Smooth muscle cell of bladder (primary cell): ENCODE measurements at places on chromosomes 16 and 17. TPM values are rescaled to one million over a fixed set of nuclear protein-coding genes. Genes with fewer than 3 reads are reported as not detected.

The NPIPA7 gene
- 0.46 and 0.57 TPM in 2 replicates for total RNA-seq

The CLEC3A gene
- total RNA-seq: not detected in 2 replicates

The GRAPL gene
- total RNA-seq: not detected in 2 replicates

The SPATA32 gene
- 0.09 and 0.14 TPM in 2 replicates for total RNA-seq

The NOTUM gene
- total RNA-seq: under 0.01 and 0.09 TPM in 2 replicates

The GCGR gene
- total RNA-seq: 0.09 TPM in 1 of 2 replicates, not detected in the other

The CACNG3 gene
- total RNA-seq: not detected in 2 replicates
